HT-29 (cell line): ENCODE measurements at places on chromosomes 11 and 22.

DNA sequence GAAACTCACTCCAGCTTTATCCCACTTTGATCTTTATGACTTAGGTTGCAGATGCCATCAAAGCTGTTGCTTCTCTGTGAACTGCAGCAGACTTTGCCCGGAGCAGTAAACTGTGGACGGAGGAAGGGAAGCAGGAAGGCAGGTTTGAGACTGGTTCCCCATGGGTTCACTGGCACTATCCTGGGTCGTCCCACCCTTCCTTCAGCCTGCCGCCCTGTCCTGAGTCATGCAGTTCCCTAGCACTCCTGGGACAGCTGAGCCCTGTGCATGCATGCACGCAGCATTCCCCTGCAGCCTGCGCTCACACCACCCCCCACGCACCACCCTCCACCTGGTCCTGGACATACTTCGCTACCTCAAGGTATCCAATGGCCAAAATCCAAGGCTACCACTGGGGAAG lies 23.5 kb upstream of the P2RY2 start:
- DNase-seq = peak; percentile 97

DNA sequence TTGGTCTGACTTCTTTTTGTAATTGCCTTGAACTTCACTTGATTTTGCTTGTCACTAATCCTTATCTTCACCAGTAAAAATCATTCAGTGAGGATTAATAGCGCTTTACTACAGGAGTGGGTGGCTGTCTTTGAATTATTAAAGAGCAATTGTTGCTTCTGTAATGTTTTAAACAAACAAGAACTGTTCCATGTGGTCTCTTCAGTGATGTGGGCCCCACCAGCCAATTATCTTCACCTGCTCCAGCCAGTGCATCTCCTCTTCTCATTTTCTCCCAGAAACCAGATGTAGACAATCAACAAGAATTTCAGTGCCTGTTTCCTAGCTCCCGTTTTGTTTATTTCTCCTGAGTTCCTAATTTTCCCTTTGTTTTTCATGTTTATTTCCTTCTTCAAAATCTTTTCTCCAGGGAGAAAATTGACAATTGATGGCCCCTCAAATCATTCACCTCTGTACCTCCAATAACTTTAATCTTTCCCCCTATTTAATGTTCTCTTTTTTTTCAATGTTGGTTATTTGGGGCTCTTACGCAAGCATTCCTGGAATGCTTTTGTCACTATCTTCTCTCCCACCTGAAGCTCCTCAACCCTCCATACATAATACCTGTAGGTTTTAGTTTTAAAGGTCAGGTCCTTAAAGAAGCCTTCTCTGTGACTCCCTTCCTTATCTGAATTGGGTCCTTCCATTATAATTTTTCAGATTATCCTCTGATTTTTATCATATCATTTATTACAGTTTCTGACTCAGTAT lies 115.1 kb downstream of the ARFGAP2 start:
- DNase-seq = no peak

DNA sequence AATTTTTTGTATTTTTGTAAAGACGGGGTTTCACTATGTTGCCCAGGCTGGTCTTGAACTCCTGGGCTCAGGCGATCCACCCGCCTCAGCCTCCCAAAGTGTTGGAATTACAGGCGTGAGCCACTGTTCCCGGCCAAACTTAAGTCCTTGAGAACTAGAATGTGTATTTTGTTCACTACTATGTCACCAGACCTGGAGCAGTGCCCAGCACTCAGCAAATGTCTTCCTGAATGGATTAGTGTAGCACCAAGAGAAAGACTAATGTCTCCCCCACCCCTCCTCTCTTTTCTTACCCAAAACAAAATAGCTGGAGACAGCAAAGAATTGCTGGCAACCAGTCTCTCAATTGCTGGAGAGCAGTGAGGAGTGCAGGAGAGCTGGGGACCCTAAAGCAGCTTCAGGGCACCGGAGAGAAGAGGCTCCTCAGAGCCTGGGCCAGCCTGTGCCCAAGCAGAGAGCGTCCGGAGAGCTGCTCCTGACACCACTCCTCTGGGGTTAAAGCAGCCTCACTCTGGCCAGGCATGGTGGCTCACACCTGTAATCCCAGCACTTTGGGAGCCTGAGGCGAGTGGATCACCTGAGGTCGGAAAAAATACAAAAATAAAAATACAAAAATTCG lies 14.9 kb downstream of the SLC25A18 start:
- DNase-seq = no peak

GRCh38 chr11:111378861-111379601 lies at the start of gene POU2AF1:
POU2AF1 (minus strand) TSS chr11:111379275; CDS start chr11:111379177, 98 bp downstream.
- DNase-seq = no peak

DNA sequence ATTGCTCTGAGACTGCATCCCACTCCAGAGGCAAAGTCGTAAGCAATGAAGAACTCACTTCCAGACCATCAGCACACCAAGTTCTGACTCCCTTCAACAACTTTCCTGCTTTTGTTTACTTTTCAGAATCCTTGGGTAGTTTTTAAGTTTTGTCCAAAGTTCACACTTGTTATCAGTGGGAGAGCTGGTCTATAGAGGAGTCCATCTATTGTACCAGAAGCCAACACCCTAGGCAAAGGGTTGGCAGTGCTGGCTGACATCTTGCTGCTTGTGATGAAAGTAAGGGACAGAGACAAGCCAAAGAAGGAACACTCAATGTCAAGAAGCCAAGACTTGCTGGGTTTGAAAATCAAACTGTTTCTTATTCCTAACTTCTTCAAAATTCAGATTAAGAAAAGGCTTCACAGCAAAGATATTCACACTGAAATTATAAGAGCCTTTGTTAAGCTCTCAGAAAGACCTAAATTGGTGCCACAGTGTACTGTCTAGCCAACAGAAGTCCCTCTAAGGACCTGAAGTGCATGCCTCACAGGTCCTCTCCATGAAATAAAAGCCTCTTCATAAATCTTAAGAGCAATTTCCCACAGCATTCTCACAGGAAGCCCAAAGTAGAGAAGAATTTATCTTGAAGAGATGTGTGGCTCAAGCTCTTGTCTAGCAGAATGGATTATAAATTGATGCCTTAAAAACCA lies 21.5 kb upstream of the LINC01488 start:
- no peak for DNase-seq

- DNase-seq = peak; percentile 62
These were observed 55.7 kb downstream of the MYH9 start for GRCh38 chr22:36331912-36332622.

GRCh38 chr11:3623121-3623520 lies 18.7 kb downstream of the ART5 start:
- DNase-seq = no peak

DNA sequence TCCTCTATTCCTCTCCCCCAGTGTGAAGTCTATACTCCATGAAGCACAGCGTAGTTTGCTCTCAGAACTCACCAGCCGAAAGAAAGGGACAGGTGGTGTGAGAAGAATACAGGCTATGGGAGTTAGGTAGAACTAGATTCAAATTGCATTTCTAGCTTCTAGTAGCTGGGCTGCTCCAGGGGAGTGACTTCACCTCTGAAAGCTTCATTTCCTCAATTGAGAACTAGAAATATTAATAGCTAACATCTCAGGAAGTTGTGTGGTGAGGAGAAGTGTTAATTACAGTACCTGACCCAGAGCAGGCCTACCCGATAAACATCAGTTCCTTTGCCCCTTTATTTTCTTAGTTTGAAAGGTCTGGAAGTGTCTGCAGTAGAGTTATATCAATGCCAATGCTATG lies 484.7 kb upstream of the TENM4 start:
- DNase-seq = no peak

- DNase-seq = no peak
These were observed 42.4 kb downstream of the KCNJ4 start for GRCh38 chr22:38412435-38413084.

GRCh38 chr11:17153757-17154156 lies 54.0 kb downstream of the PIK3C2A start:
- DNase-seq = no peak

- peak; percentile 56 for DNase-seq
These were observed 1.8 kb downstream of the ALKBH8 start for GRCh38 chr11:107563702-107564101.

GRCh38 chr22:43319661-43320486 lies 23.3 kb downstream of the SCUBE1 start:
- no peak for DNase-seq

DNA sequence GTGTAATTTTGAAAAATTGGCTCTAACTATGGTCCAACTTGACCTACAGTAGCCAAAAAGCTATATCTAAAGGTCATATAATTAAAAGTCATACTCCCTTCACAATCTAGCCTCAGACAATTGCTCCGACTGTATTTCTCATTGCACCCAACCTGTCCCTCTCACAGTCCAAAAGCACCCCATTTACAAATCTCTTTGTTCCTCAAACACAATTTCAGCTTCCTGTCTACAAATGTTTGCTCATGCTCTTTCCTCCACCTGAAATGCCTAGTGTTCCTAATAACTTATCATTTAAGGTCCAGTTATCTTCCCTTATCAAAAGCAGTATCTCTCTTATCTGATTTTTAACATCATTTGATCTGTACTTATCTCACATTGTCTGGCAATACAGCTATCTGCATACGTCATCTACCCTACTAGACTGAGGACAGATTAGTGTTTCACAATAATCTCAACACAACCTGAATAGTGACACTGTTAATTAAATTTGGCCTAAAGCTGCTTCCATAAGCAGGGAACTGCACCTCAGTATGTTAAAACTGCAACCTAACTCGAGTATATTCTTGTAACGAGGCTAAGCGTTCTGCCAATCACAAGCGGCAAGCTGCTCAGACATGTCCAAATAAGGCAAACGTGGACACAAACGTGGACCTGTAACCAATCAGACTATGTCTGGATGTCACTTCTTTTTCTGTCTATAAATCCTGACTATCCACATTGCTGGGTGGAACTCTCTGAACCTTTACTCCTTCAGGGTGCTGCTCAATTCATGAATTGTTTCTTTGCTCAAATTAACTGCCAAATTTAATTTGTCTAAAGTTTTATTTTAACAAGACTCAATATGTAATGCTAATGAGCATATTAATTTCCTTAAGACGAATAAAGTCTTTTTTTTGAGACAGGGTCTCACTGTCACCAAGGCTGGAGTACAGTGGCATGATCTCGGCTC lies 15.9 kb downstream of the PICALM start:
- no peak for DNase-seq
